ENCODE measurements at places on chromosomes 16 and 17.

GRCh38 chr17:63826468-63827001 lies 696 bp upstream of the PSMC5 start:
- DNase-seq, result no peak

GRCh38 chr16:65545413-65545956 lies 423.6 kb upstream of the CDH11 start:
- DNase-seq, result no peak

GRCh38 chr16:13645601-13646245 lies 274.2 kb upstream of the ERCC4 start:
- peak; percentile 21 for DNase-seq

GRCh38 chr17:75475851-75476250 lies 19.4 kb downstream of the TMEM94 start:
- no peak for DNase-seq

DNA sequence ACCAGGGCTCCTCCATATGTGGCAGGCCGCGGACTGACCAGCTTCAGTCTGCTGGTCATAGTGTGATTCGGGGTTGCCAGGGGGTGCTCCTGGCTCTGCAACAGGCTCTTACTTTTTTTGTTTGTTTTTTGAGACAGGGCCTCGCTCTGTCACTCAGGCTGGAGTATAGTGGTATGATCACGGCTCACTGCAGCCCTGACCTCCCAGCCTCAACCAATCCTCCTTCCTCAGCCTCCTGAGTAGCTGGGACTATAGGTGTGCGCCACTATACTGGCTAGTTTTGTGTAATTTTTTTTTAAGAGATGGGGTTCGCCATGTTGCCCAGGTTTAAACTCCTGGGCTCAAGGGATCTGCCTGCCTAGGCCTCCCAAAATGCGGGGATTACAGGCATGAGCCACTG lies 11.8 kb upstream of the KCNH6 start:
- no peak for DNase-seq

GRCh38 chr17:78789149-78789662 lies 7.1 kb upstream of the CYTH1 start:
- no peak for DNase-seq
